ENCODE measurements at places on chromosomes 4 and X. TPM values are rescaled to one million over a fixed set of nuclear protein-coding genes. Genes with fewer than 3 reads are reported as not detected.

STAP1 gene
- polyA plus RNA-seq: 1.3 TPM

TRIML1 gene
- not detected for polyA plus RNA-seq

NAA11 gene
- not detected for polyA plus RNA-seq

DRD5 gene
- not detected for polyA plus RNA-seq

GRIA3 gene
- polyA plus RNA-seq: 0.77 TPM

XPNPEP2 gene
- polyA plus RNA-seq: 0.87 TPM

MAGEE2 gene
- 0.34 TPM for polyA plus RNA-seq

UGT2B10 gene
- polyA plus RNA-seq: not detected
